ENCODE measurements at places on chromosomes 2 and 18.
A peak's percentile ranks its signal among the peaks of the same experiment; 100 is the strongest.

GRCh38 chr2:64400105-64400728 is 53.7 kb upstream of the LGALSL start:
- no peak for DNase-seq

GRCh38 chr18:64330161-64330560 is 181.3 kb upstream of the LINC00305 start:
- peak; percentile 87 for DNase-seq

GRCh38 chr2:224126003-224126402 is 86.9 kb upstream of the SERPINE2 start:
- no peak for DNase-seq

GRCh38 chr2:109472974-109473373 is 140.8 kb downstream of the SEPTIN10 start:
- no peak for DNase-seq

DNA sequence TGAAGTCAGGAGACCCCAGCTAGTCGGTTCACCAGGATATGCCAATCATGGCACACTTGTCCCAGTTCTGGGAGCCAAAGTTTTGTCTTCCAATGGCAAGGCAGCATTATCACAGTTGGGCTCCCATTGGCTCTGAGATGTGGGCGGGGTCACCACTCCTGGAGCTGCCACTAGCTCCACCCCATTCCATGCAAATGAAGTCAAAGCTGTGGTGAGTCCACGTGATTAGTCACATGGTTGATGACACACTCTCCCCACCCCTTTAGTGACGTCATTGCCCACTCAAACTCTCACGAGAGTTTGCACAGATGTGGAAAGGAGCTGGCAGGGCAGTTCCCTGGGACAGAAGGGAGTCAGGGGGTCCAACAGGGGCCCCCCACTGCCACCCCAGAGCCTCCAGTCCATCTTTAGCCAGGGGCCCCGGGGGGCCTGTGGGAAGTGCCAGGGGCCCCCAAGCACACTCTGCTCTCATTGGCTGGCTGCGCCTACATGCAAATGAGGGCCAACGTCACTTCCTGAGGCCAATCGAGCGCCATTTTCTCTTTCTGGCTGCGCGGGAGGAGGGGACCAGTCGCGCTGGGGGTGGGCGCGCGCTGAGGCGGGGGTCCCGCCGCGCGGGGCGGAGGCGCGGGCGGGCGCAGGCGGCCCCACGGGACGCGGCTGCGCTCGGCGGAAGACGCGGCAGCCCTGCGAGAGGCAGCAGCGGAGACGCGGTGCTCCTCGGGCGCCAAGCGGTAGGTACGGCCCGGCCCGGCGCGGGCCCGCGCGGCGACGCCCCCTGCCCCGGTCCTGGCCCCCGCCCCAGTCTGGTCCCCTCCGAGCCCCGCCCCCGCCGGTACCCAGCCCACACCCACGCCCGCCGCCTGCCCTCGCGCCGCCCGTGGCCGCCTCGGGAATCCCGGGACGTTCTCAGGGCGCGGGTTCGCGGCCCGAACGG is at the start of gene ADNP2:
Gene ADNP2, plus strand, starts transcription at position 524 of the 937 bp plus-strand sequence. CDS start 8,281 bp downstream, outside the sequence.
- peak; percentile 92 for DNase-seq

- no peak for DNase-seq
Observed at GRCh38 chr2:128442891-128443302, 124.2 kb upstream of the HS6ST1 start.

GRCh38 chr18:31241425-31241824 is 76.5 kb upstream of the DSG1 start:
- no peak for DNase-seq

DNA sequence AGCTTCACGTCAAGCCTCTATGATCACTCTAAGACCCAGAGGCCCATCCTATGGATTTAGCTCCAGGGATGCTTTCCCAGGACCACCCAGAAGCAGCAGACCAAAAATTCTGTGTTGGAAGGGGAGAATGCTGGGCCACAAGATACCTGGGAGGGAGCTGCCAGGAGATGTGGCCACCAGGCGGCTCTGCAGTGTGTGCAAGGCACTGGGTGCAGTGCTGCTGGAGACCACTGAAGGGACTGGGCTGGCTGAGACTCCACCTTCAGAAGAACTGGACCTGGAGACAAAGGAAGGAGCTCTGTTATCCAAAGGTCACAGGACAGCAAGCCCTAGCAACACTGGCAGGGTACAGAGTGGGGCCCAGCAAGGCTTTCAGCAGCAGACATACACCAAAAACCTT is 34.0 kb downstream of the KANSL3 start:
- no peak for DNase-seq

DNA sequence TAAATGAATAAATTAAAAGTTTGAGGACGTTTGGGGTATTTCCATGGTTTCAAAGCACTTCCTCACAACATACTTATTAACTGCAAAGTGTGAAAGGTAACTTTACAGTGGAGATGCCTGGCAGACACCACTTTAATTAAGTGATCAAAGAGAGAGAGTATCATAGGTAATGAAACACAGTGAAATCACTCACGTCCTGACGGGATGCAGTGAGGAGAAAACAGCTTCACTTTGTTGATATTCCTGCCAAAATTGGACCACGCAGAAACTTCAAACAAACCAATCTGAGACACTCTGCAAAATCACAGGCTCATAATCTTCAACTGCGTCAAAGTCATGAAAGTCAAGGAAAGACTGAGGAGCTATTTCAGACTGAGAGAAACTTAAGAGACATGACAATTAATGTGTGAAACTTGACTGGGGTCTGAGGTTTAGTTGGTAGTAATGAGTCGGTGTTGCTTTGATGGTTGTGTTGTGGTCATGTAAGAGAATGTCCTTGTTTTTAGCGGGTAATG is 66.0 kb upstream of the ITGB6 start:
- no peak for DNase-seq

- DNase-seq, result no peak
Observed at GRCh38 chr18:79502782-79503181, 107.1 kb downstream of the NFATC1 start.

DNA sequence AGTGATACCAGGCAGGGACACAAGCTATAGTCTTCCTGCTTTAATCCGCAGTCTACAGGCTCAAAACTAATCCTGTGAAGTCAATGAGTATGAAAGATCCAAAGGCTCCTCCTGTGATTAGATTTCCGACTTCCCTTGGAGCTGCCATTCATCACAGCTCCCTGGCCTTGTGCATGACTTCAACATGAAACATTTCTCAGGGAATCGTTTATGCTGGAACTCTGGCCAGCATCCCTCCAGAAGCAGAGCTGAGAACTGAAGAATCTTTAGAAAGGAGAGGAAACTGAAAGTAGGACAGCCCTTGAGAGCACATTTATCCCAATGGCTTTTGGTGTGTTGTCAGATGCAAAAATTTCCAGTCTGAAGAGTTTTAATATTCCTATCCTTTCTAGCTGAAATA is 84.3 kb upstream of the SESTD1 start:
- no peak for DNase-seq

GRCh38 chr2:215522237-215522636 is 86.4 kb upstream of the FN1 start:
- no peak for DNase-seq

DNA sequence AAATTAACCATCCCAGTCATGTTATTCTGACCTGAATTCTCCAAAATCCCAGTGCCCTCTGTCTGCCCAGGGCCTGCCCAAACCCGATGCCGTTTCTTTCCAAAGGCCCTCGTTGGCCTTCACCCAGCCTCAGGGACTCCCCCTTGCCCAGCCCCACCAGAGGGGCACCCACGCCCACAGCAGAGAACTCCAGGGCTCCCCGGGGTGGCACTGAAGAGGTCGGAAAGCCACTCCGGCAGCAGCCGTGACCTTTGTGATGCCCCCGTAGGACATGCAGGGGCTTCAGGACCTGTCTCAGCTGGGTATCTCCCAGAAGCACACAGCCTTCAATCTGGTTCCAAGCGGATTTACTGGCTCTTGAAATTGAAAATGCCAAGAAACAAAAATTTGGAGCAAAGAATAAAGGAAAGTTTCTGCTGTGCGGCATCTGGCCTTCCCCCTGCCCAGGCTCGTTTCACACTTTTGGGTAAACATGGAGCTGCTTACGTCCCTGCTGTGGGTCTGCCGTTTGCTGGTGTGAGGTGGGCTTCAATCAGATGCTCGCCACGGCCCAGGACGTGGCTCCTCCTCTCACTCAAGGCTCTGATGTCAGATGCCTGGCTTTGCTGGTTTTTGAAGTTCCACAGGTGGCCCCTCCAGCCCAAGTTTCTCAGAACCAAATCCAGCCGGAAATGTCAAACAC is 101.3 kb downstream of the TPO start:
- no peak for DNase-seq
